Non-pigmented ciliary epithelial cell (primary cell): ENCODE measurements at places on chromosomes 2 and 18.
A peak's percentile ranks its signal among the peaks of the same experiment; 100 is the strongest.

GRCh38 chr2:46847726-46848412 lies 67.7 kb downstream of the MCFD2 start:
- no peak for DNase-seq

- DNase-seq = no peak
These were observed 193.3 kb upstream of the RBBP8 start for GRCh38 chr18:22739789-22740188.

- DNase-seq = no peak
These were observed 106.9 kb upstream of the SLC8A1 start for GRCh38 chr2:40558761-40559160.

- no peak for DNase-seq
These were observed 28.3 kb upstream of the B3GNT7 start for GRCh38 chr2:231367178-231367577.

DNA sequence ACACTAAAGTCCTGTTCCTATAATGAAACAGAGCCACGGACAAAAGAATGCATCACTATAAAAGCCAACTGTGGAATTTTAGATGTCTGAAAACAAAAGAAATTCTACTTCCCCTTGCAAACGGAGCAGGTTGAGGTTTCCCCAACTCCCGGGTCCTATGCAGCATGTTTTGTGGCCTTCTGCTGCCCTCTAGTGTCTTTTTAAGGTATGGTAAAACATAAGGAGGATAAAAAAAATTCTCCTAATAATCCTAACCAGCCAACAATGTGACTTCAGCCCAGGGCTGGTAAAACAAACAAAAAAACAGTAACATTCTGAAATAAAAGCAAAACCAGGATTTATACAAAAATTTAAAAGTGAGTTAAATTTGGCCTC lies 539.5 kb downstream of the NRXN1 start:
- peak; percentile 31 for DNase-seq

DNA sequence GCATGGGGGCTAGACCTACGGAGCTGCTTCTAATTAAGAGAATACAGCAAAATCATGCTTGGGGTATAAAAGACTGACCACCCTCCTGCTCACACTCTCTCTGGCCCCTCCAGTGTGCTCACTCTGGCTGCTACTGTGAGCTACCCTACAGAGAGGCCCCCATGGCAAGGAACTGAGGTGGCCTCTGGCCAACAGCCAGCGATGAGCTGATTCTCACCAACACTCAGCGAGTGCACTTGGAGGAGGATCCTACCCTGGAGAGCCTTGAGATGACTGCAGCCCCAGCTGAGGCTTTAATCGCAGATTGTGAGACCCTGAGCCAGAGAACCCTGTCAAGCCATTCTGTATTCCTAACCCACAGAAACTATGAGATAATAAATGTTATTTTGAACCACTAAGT lies 88.2 kb downstream of the GFPT1 start:
- no peak for DNase-seq

DNA sequence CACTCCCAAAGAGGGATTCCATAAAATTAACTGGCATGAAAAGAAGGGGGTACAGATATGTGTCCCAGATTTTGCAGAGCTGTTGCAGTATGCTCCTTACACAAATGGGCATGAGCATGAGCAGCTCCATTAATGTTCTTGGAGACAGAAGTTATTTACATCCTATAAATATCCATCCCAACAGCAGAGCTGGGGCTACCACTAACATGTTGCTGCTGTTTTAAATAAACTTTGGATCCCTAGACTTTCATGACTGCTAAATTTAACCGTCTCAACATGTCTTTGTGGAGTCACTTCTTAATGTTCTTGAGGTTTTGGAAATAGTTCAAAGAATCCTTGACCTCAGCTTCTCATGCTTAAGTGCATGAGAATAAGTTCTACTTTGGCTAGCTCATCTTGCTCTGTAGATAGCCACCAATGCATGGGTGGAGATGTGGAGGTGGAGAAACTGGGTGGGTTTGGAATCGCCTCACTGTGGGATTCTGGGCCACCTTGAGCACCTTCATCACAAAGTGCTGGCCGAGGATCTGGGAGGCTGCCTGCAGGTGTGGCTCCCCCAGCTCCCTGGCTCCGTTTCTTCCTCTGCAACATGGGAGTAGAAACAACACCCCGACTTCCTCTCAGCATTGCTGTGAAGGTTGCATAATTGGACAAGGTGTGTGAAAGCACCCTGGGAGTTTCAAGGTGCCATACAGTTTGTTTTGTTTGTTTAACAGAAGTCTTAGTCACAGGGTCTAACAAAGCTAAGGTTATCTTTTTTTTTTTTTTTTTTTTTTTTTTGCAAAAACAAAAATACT lies 307.2 kb downstream of the MYCN start:
- no peak for DNase-seq

GRCh38 chr2:62152000-62152399 lies 43.9 kb upstream of the B3GNT2 start:
- no peak for DNase-seq

DNA sequence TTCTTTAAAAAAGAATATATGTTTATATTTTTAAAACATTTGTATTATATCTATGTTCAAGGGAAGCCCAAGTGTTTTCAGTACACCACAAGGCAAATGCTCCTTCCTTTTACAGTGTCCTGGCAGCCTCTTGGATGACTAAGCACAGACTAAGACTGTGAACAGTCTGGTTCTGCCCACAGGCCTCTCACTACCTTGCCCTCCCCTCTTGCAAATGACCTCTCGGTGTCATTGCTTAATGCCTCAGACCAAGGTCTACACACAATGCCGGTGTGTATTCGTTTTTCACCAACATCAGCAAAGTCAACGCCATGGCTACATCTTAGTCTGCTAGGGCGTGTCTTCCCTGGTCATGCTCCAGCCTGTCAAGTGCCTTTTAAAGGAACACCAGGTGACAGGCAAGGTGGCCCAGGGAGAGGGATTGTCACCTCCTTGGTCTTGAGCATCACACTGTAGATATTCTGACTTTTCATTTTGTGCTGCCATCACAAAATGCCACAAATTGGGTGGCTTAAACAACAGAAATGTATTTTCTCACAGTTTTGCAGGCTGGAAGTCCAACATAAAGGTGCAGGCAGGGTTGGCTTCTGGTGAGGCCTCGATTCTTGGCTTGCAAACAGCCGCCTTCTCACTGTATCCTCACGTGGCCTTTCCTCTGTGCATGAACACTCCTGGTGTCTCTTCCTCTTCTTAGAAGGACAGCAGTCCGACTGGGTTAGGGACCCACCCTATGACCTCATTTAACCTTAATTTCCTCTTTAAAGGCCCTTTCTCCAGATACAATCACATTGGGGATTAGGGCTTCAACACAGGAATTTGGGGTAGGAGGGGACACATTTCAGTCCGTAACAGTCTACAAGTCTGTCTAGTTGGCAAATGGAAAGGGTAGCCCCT lies 266.5 kb downstream of the KLHL29 start:
- DNase-seq = peak; percentile 54

GRCh38 chr2:210626849-210627248 lies 70.5 kb downstream of the CPS1 start:
- DNase-seq = peak; percentile 28

GRCh38 chr2:98828369-98828744 lies 97.4 kb upstream of the MGAT4A start:
- no peak for DNase-seq

DNA sequence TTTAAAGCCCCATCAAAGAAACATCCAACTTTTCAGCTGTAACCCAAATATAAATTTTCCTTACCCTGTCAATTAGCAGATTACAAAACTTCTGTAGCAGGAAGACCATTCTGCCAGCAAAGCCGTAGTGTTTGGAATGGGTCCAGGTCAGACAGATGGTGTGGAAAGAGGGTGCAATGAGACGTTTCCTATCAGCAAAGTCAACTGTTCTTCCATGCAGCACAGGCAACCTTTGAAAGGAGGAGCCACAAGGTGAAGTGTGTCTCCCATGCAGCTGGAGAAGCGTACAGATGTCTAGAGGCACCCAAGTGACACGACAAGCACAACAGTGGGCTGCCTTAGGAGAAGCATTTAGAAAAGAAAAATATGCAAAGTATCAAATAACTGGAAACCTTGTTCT lies 83.7 kb downstream of the SP3 start:
- DNase-seq = no peak

- no peak for DNase-seq
These were observed 112.6 kb downstream of the ARHGAP28 start for GRCh38 chr18:6842081-6842480.

GRCh38 chr18:65343571-65343970 lies 407.2 kb upstream of the CDH7 start:
- no peak for DNase-seq

DNA sequence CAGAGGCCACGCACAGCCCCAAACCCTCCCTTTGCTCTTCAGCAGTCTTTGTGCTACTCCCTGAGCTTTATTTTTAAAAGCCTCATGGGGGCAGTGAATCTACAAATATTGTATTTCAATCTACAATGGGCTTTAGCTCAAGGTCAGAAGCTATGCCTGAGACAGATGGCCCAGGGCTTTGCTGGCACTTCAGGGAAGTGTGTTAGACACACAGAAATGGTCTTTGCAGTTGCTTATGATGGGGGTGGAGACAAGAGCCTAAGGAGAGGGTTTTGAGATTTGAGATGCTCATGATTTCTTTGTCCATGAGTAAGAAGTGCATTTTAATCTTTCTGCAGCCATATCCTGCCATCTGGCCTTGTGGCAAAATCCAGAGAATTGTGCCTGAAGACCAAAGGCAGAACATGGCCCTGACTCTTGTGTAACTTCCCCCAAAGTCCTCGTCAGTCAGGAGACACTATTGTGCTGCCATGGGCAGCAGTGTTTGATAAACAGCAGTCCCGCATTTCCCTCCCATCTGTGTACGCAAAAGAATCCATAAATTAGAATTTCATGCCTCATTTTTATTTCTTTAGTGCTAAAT lies 92.6 kb downstream of the VAPA start:
- DNase-seq = no peak

GRCh38 chr2:31000970-31001369 lies 137.3 kb downstream of the GALNT14 start:
- no peak for DNase-seq

GRCh38 chr2:156901373-156902031 lies 356.0 kb upstream of the GALNT5 start:
- DNase-seq = no peak

DNA sequence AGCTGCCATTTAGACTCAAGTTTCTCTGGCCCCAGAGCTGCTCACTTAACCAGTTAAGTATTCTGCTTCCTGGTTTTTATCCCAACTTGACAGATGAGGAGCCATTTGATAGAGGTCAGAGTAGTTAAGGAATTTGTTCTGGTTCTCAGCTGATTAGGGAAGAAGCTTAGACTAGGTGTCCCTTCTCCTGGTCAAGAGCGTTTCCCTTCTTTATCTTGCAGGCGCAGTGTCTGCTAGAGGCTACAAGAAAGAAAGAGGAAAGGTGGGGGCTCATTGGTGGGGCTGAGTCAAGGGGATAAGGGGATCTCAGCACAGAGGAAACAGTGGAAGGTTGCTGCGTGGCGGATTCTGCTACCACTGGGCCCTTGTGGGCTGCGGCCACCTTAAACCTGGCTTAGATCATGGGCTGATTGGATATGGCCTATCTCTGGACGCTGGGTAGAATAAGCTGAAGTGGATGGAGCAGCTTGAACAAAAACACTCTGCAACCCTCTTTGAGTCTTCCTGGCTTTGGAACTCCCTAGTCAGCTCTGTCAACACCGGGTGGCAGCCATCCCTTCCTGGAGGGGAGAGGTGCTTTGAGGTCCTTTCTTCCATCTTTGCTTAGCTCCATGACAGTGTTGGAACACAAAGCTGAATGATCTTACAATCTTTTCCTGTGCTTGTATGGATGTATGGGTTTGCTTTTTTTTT lies 70.8 kb downstream of the QPCT start:
- DNase-seq = no peak

DNA sequence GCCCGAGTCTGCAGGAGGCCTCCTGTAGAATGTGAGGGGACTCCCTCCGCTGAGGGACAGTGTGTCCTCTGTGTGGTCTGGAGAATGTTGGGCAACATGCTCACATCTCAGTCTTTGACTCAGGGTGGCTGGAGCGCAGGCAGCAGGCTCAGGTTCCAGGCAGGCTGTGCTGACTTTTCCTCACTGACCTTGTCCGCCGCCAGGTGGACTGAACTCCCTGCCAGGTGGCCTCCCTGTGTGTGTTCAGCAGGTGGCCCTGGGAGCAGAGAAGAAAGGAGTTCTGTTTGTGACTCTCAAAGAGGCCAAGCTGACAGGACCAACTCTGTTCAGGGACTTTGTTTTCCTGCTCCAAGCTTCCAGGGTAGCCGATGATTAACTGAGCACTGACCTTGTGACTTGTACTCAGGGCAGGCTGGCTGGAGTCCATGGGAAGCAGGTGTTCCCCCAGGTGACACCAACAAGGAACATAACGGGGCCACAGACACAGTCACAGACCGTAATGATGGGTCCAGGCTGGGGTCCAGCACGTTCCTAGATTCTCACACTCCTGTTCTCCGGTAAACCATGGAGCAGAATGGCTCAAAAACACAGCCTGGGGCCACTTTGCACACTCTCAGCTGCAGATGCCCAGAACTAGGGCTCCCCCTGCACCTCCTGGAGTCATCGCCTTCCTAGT lies 439.8 kb downstream of the RNF144A start:
- DNase-seq = no peak

DNA sequence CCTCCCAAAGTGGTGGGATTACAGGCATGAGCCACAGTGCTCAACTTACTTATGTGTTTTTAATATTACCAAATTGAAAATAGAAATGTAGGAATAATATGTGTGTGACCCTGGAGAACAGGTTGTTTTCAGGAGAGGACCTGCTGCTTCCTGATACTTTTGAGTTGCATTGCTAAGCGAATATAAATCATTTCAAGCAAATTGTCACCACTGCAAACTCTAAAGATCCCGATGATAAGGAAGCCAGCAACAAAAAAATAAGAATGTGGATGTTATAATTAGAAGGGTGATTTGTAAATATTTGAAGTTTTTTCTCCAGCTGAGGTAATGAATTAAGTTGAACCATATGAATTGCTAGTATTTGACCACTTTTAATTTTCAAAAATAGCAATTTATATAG lies 40.9 kb downstream of the ARHGEF33 start:
- no peak for DNase-seq

DNA sequence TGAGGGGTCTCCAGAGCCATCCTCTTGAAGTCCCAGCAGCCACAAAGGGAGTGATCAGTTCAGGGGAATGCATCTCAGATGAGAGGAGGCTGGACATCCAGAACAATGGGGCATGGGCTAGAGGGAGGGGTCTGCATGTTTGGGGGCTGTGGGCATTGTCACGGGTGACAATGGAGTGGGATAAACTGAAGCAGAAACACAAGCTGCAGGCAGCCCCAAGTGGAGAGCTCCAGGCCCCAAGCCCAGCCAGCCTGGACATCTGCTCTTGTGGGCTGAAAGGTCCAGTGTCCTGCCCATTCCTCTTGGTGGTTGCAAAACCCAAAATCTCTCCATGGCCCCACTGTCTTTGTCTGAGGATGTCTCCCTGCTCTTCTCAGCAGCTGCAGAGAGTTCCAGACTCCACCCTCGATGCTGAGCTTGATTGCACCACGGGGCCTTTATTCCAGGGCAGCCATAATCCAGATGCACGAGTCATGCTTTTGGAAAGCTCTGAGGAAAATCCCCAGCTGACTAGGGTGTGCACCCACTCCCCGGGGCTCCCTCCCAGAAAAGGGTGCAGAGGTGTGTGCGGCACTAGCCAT lies 149.4 kb downstream of the TNS1 start:
- no peak for DNase-seq

GRCh38 chr2:9333591-9334171 lies 89.6 kb downstream of the ITGB1BP1 start:
- peak; percentile 87 for DNase-seq

- no peak for DNase-seq
These were observed 533.4 kb downstream of the NYAP2 start for GRCh38 chr2:225932811-225933413.

GRCh38 chr2:39787950-39788349 lies 8.9 kb upstream of the THUMPD2 start:
- DNase-seq = no peak

- DNase-seq = no peak
These were observed 173.0 kb downstream of the CTIF start for GRCh38 chr18:48711651-48712486.

GRCh38 chr2:119753041-119753929 lies 6.4 kb upstream of the PTPN4 start:
- no peak for DNase-seq
